ENCODE measurements at places on chromosomes 6 and 20. TPM values are rescaled to one million over a fixed set of nuclear protein-coding genes. Genes with fewer than 3 reads are reported as not detected.

GRCh38 chr20:17023806-17024205 lies 203.0 kb upstream of the PCSK2 start:
- H3K27me3 ChIP-seq: no peaks in the 10 kb centered on the region
- DNase-seq: peak; percentile 7
- H3K36me3 ChIP-seq: no peaks in the 10 kb centered on the region

DNA sequence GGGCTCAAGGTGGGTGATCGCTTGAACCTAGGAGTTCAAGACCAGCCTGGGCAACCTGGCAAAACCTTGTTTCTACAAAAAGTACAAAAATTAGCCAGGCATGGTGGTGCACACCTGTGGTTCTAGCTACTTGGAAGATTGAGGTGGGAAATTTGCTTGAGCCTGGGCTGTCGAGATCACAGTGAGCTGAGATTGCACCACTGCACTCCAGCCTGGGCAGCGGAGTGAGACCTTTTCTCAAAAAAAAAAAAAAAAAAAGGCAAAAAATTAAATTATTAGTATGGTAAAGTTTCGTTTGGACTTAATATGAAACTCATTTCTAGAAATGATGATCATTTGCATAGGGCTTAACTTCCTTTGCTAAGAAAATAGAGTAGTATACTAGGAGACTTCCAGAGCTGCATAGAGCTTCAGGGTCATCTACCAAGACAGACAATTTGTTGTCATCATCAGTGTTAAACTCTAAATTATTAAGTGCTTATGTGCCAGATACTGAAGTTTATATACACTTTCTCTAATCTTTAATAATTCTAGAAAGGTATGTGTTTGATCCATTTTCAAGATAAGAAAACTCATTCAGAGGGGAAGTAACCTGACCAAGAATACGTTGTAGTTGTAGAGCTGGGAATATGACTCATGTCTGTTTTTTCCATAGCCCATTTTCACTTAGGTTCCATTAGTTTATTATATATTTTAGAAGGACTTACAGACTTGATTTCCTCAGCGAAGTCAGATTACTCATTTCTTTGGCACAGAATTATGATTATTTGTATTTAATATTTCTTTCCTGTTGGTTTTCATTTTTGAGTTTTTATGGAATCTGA lies 84.5 kb downstream of the SLC16A10 start:
- H3K36me3 ChIP-seq: no peaks in the 10 kb centered on the region
- no peaks in the 10 kb centered on the region for H3K27me3 ChIP-seq
- peak overlapping the region; percentile 45 for H3K27ac ChIP-seq
- no peak overlapping the region for H3K4me3 ChIP-seq

Gene DYNLT1
- 39.2 TPM for total RNA-seq

GRCh38 chr20:45470937-45471336 lies 1.4 kb downstream of the WFDC2 start:
- DNase-seq: no peak
- peaks cover 22% of the 10 kb centered on the region for H3K4me1 ChIP-seq
- no peaks in the 10 kb centered on the region for H3K27me3 ChIP-seq

DNA sequence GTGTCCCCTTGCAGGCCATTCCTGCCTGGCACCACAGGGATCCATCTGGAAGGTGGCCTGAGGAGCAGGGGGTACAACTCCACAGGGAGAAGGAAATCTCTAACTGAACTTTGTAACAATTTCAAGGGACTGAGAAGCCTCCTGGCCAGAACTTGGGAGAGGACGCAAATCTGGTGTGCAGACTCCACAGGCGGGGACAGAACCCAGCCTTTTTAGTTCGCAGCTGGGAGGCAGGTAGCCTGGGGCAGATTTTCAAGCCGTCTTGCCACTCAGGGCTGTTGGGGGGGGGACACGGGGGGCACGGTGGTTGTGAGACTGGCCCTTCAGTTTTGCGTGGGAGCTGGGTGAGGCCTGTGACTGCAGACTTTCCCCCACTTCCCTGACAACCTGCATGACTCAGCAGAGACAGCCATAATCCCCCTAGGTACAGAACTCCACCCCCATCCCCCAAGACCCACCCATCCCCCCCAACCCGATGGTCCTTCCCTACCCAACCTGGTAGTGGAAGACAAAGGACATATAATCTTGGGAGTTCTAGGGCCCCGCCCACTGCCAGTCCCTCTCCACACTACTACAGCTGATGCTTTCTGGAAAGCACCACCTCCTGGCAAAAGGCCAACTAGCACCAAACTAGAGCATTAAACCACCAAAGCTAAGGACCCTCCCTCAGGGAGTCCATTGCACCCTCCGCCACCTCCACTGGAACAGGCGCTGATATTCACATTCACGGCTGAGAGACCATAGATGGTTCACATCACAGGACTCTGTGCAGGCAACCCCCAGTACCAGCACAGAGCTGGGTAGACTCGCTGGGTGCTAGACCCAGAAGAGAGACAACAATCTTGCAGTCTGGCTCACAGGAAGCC lies 3.0 kb upstream of the HUS1B start:
- H3K27ac ChIP-seq: no peak overlapping the region
- no peaks in the 10 kb centered on the region for H3K36me3 ChIP-seq
- H3K4me3 ChIP-seq: no peak overlapping the region
- no peak for DNase-seq
- no peaks in the 10 kb centered on the region for H3K4me1 ChIP-seq

Gene CDKN1A
- 75.2 TPM for total RNA-seq

DNA sequence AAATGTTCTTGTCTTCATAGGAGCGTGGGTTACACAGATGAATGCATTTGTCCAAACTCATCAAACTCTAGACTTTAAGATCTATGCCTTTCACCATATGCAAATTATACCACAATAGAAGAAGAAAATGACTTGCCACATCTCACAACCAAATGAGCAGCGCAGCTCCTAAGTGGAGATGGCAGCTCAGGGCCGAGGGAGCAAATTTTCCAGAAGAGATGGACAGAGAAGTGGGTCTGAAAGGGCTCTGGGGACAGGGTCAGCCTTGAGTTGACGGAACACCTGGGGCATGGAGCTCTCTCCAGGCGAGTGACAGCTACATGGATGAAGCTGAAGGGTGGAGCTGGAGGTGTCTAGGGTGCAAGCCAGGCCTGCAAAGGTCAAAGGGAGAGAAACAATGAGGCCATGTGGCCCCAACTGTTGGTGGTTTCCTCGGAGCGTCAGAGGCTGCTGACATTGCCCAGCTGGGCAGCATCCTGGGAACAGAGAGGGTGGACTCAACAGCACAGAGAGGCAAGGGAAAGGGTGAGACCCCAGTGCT lies 228.3 kb downstream of the NRN1 start:
- no peak overlapping the region for H3K4me3 ChIP-seq
- H3K27me3 ChIP-seq: no peaks in the 10 kb centered on the region
- H3K27ac ChIP-seq: no peak overlapping the region
- no peaks in the 10 kb centered on the region for H3K4me1 ChIP-seq
- DNase-seq: no peak

DNA sequence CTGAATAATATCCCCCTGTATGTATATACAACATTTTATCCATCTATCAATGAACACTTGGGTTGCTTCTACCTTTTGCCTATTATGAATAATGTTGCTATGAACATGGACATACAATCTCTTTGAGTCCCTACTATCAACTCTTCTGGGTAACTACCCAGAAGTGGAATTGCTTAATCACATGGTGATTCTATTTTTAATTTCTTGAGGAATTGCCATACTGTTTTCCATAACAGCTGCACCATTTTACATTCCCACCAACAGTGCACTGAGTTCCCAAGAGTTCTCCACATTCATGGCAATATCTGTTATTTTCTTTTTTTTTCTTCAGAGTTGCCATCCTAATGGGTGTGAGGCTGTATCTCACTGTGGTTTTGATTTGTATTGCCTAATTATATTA lies 88.3 kb downstream of the ZHX3 start:
- H3K27me3 ChIP-seq: no peaks in the 10 kb centered on the region
- no peak for DNase-seq
- H3K36me3 ChIP-seq: no peaks in the 10 kb centered on the region
- no peak overlapping the region for H3K27ac ChIP-seq

DNA sequence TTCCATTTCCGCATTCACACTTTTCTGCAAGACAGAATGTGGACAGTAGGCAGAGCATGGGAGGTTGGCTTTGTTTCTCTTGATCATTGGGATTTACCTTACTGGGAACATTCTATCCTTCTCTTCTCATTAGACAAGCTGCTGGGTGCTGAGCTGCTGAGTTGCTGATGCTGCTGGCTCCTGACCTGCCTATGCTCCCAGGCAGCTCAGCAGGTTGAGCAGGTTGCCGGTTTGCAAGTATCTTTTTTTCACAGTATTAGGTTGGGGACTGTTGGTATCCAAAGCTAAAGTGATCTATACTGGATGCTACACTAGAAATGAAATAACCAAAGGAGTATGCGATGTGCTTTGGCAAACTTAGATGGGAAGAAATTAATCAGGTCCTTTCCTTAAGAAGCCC lies 23.7 kb upstream of the ADGRF4 start:
- H3K4me1 ChIP-seq: peaks cover 4% of the 10 kb centered on the region
- no peak overlapping the region for H3K27ac ChIP-seq
- no peak for DNase-seq
- no peaks in the 10 kb centered on the region for H3K27me3 ChIP-seq
- no peaks in the 10 kb centered on the region for H3K36me3 ChIP-seq

DNA sequence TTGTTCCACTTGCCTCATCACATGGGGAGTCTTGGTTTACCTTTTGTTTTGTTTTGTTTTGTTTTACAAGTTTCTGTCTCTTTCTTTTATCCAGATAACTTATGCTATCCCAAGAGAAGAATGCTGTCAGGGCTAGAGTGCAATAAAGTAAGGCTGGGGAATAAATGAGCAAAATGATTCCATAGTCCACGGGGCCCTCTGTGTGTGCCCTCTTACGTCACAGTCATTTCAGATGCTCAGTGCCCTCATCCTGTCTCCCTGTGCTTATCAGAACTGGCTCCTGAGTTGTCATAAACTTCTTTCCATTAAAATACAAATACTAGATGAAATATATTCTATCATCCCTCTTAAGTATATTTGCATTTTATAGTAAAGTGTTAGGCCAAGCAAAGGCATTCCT lies 30.8 kb upstream of the ENPP1 start:
- no peaks in the 10 kb centered on the region for H3K4me1 ChIP-seq
- H3K27ac ChIP-seq: no peak overlapping the region
- no peaks in the 10 kb centered on the region for H3K36me3 ChIP-seq

Gene TPD52L1
- total RNA-seq: 33.3 TPM

Gene PPIL6
- total RNA-seq: 3.1 TPM

GRCh38 chr6:170295510-170296422 lies 4.9 kb upstream of the DLL1 start:
- no peak overlapping the region for H3K27ac ChIP-seq
- no peaks in the 10 kb centered on the region for H3K27me3 ChIP-seq
- DNase-seq: no peak
- H3K36me3 ChIP-seq: no peaks in the 10 kb centered on the region
- peak overlapping the region; percentile 15 for H3K4me3 ChIP-seq

GRCh38 chr6:11226005-11226404 lies 6.5 kb downstream of the NEDD9 start:
- no peak overlapping the region for H3K4me3 ChIP-seq
- no peaks in the 10 kb centered on the region for H3K27me3 ChIP-seq
- H3K4me1 ChIP-seq: peaks cover 24% of the 10 kb centered on the region
- no peaks in the 10 kb centered on the region for H3K36me3 ChIP-seq

Gene PACSIN1
- total RNA-seq: 0.52 TPM

- peak overlapping the region; percentile 50 for H3K27ac ChIP-seq
- H3K4me1 ChIP-seq: peaks cover 13% of the 10 kb centered on the region
- H3K27me3 ChIP-seq: no peaks in the 10 kb centered on the region
Measured at GRCh38 chr6:158825951-158826306, 6.8 kb upstream of the EZR start.

DNA sequence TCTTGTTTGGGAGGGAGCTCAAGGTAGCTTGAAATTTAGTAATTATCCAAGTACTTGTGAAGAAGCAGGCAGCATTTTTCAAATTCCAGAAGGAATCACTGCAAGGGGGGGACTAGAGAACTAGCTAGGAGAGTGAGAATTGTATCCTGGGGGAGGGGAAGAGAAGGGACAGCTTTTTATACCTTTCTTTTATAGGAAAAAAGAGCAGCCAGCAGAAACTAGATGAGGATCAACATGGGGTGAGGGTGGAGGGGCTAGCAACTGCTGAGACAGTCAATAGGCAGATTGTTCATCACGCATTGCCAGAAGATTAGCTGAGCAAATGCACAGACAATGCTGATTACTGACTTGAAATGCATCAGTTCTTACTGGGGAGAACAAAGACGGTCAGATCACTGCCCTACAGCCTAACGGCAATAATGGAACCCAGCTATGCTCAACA lies 514.3 kb upstream of the CITED2 start:
- H3K4me3 ChIP-seq: no peak overlapping the region
- H3K27ac ChIP-seq: no peak overlapping the region
- no peaks in the 10 kb centered on the region for H3K36me3 ChIP-seq
- H3K27me3 ChIP-seq: no peaks in the 10 kb centered on the region

GRCh38 chr20:38270869-38271605 lies 10.5 kb upstream of the KIAA1755 start:
- H3K27ac ChIP-seq: no peak overlapping the region
- no peaks in the 10 kb centered on the region for H3K4me1 ChIP-seq
- no peak overlapping the region for H3K4me3 ChIP-seq
- H3K36me3 ChIP-seq: no peaks in the 10 kb centered on the region

Gene SCRT2
- not detected for total RNA-seq

- no peaks in the 10 kb centered on the region for H3K4me1 ChIP-seq
- H3K36me3 ChIP-seq: no peaks in the 10 kb centered on the region
- DNase-seq: no peak
- no peak overlapping the region for H3K27ac ChIP-seq
- H3K27me3 ChIP-seq: no peaks in the 10 kb centered on the region
Measured at GRCh38 chr6:121934451-121934850, 465.0 kb upstream of the HSF2 start.

DNA sequence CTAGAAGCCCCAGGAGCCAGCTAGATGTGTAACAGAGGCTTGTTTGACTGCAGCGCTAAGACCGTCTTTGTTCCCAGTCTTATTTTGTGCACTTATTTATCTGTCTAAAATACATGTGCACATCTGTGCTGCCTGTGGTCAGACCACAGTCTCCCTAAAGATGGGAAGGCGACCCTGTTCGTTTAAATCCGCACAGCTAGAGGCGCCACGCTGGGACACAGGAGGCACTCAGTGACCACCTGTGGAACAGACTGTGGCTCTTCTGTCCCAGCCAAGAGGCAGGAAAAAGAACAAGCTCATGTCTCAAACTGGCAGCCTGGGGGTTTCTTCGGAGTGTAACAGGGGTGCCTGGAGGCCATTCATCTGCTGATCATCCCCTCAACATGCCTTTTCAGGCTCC lies 66.8 kb downstream of the CPNE5 start:
- H3K27me3 ChIP-seq: no peaks in the 10 kb centered on the region
- no peak for DNase-seq
- no peak overlapping the region for H3K27ac ChIP-seq
- H3K4me1 ChIP-seq: peaks cover 12% of the 10 kb centered on the region
- H3K4me3 ChIP-seq: no peak overlapping the region

GRCh38 chr6:52399511-52400312 lies 20.4 kb upstream of the EFHC1 start:
- H3K27ac ChIP-seq: no peak overlapping the region
- H3K27me3 ChIP-seq: no peaks in the 10 kb centered on the region
- H3K4me3 ChIP-seq: no peak overlapping the region
- peak; percentile 35 for DNase-seq

Measured in body of pancreas (tissue), 4 donors.